ENCODE measurements at places on chromosomes 3 and 15.

DNA sequence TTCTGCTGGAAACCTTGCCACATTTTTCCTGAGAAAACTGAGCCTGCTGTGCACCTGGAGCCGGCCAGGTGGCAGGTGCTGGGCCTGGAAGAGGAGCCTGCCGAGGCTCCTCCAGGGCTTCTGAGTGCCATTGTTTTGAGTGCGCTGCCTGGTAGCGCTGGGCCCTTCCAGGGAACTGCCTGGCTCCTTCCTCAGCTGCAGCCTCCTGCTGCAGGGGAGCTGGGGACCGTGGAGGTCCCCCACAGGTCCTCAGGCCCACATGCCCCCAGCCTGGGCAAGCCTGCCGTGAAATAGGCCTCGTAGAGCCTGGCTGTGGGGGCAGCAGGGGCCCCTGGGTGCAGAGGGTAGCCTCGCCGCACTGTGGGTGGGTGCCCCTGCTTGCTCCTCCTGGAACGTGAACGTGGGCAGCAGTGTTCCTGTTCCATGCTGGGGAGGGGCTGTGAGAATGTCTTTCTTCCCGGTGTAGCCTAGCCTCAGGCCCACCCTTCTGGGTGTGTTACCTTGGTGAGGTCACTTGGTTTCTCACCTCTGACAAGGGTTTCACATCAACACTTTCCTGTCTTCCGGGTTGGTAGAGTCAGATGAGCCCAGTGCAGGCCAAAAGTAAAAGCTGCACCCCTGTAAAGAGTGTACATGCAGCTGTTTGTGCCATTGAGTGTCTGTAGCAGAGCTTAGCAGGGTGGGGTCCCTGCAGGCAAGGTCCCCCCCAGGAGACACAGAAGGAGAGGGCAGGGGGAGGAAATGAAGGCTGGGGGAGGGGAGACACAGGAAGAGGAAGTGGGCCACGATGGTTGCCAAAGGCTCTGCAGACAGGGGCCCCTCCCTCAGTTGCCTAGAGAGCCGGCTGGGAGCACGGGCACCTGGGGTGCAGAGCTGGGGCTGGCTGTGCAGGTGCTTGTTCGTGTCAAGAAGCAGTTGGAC is 34.5 kb downstream of the KLF13 start:
- no peak for DNase-seq

DNA sequence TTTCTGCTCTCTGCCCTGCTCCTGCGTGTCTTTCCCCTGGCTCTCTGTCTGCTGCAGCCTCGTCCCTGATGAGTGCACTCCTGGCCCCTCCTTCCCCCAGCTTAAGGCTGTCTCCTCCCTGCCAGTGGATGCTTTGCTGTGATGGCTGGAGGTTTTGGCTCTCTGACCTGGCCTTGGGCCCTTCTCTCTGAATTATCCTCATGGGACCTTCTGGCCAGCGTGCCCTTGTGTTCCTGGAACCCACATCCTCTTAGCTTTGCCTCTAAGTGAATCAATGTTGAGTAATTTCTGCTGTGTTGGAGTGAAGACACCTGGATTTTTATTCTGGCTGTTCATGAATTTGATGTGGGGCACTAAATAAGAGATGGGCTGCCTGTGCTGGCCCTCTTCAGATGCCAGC is 9.8 kb upstream of the TNFAIP8L3 start:
- DNase-seq, result peak; percentile 29

DNA sequence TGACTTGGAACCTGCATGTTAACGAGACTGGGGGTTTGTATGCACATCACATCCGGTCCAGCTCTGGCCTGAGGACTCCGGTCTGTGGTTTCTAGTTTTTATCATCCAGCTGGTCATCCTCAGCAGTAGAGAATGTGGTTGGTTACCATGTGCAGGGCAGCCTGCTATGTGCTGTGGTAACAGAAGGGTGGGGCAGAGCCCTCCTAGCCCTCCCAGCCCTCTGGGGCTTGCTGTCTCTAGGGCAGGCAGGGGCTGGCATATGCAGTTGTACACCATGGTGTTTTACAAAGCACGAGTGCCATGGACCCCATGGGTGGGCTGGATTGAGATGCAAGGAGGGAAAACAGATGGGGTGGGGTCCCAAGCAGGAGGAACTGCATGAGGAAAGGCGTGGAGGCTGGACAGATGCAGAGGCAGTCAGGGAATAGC is 70.2 kb downstream of the APBA2 start:
- no peak for DNase-seq

DNA sequence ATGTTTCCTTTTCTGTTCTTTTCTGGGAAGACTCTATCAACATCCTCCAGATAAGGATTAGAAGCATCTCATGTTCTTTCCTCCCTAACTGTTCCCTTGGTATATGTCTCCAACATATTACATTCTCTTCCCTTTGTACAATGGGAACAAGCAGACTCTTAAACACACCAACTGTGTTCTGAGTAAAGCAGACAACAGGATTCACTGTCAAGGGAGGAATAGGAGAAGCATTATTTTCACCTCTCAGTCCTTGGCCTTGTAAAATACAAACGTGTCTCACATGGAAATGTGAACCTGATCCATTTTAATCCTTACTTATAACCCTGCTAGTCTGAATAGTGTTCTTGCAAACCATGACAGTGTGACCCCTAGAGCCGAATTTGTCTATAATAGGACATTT is 19.6 kb downstream of the GYG1 start:
- DNase-seq, result no peak

GRCh38 chr3:170426240-170426797 is 7.7 kb downstream of the CLDN11 start:
- no peak for DNase-seq

GRCh38 chr3:146653978-146654377 is 48.8 kb upstream of the PLSCR5 start:
- no peak for DNase-seq

DNA sequence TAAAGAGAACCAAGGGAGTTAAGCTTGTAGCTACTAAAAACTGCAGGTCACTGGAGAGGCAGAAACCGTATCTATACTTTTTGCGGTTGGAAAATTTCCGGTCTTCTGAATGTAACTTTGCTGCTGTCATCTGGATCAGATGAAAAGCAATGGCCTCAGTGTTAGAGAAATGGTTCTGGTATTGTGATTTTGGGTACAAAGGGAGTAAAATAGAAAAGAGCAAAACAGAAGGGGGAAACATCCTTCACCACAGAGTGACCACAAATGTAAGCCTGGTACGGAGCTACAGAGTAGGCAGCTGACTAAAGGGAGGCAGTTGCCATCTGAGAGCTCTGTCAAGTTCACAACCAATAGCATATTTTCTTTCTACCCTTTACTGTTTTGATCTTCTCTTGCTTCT is 5.6 kb downstream of the CD96 start:
- DNase-seq, result no peak

DNA sequence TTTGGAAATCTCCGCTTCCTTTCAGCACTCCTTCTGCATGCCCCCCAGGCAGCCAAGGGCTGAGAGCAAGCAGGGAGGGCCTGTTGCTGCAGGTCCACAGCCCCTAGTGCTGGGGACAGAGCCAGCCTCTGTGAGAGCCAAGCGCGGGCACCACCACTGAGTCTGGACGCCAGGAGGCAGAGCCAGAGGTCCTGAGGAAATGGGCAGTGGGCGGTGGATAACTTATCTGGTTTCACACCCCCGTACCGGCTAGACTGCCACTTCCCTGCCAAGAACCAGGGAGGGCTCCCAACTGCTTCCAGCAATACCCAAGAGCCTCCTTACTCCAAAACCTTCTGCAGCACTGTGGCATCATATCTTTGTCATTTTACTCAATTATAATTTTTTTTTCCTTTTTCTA is 141.6 kb upstream of the IGF1R start:
- DNase-seq, result no peak

DNA sequence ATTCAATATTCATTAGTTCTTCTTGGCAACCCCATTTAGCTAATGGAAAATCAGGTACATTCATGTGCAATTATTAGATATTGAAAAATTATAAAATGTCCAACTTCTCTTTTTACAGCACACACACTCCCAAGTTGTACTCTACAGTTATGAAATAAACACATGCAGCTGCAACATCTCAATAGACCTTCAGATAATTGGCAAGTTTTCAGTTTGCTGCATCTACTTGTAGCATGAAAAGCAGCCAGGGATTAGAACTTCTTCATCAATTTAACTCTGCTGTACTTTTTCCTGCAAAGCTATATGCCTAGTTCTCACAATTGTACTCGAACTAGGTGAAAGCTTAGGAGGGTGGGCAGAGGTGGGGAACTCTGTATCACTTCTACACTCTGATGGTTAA is 46.6 kb upstream of the FHIT start:
- DNase-seq, result no peak

- no peak for DNase-seq
These were observed 298.0 kb upstream of the PROK2 start for GRCh38 chr3:72082776-72083462.

GRCh38 chr3:20104167-20104661 is 64.0 kb downstream of the KAT2B start:
- no peak for DNase-seq

GRCh38 chr3:30578479-30578878 is 27.9 kb upstream of the TGFBR2 start:
- DNase-seq, result no peak

- no peak for DNase-seq
These were observed 76.3 kb upstream of the CCDC39 start for GRCh38 chr3:180755556-180755955.

DNA sequence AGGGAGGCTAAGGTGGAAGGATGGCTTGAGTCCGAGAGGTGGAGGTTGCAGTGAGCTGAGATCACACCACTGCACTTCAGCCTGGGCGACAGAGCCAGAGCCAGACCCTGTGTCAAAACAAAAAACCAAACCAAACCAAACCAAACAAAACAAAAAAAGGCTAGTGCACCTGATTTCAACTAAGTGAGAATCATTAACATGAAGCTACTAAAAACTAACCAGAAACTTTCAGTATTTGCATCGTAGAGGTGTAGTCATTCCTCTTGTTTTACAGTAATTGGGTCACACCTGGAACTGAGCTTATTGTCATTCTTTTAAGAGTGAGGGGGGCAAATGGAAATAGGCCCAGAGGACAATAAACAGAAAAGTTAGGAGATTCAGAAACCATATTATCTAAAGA is 58.5 kb downstream of the ST6GAL1 start:
- DNase-seq, result no peak

DNA sequence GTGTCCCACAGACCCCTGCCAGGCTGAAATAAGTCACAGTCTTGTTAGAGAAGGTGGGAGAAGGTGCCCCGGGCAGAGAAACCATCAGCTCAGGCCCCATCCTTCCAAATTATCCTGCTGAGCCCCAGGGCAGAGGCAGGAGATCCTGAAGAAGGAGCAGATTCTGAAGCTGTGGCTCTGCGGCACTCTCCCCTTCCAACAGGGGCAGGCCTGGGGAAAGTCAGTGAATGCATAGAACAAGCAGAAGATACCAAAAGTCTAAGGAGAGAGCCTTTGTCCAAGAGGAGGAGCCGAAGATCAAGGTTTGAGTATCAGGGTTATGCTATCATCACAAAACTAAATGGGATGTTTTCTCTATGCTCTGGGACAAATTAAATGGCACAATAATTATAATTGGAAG is 249.3 kb downstream of the XXYLT1 start:
- no peak for DNase-seq

DNA sequence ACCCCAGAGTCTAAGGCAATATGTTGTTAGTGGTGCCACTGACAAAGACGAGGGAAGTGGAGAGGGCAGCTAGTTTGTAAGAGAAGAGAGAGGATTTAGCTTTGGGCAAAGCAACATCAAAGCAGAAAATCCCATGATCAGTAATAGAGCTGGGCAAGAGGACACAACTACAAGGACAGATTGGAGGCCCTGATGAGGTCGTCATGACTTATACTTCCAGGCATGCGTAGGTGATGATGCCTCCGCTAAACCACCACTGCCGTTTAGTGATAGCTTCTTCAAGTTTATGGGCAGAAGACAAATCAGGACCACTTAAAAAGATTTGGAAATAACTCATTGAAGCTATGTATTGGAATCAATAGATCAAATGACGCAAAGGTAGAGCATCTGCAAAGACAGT is 2.6 kb downstream of the HRG start:
- DNase-seq, result no peak

GRCh38 chr3:191499307-191500080 is 38.5 kb downstream of the PYDC2 start:
- DNase-seq, result peak; percentile 6

DNA sequence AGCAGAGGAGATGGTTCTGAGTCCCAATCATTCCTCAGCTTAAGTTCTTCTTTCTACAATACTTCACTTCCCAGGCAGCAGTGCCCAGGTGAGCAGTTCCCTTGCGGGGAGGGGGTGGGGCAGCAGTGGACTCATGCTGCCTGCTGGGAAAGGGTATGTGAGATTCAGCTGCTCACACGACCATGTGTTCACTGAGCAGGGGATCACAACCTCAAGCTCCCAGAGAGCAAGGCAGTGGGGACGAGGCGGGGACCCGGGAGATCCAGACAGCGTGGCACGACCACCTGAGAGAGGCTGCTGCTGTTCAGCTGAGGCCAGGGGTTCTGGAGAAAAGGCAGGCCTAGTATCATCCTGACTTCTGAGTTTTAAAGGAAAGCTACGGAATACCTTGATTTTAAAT is 166.6 kb downstream of the XXYLT1 start:
- DNase-seq, result no peak

GRCh38 chr3:63128380-63128779 is 149.7 kb upstream of the SYNPR start:
- DNase-seq, result no peak

GRCh38 chr3:54962200-54962599 is 34.3 kb upstream of the LRTM1 start:
- DNase-seq, result no peak

- no peak for DNase-seq
These were observed 180.4 kb upstream of the CTNNB1 start for GRCh38 chr3:41018855-41019254.

GRCh38 chr3:10292505-10293419 is at the start of gene GHRL:
GHRL (minus strand) TSS chr3:10292947; CDS start chr3:10290180, 2,767 bp downstream.
- DNase-seq, result no peak

GRCh38 chr15:78906316-78906620 is 33.6 kb downstream of the MORF4L1 start:
- DNase-seq, result no peak

GRCh38 chr15:68183616-68184315 is 21.4 kb downstream of the CALML4 start:
- no peak for DNase-seq

DNA sequence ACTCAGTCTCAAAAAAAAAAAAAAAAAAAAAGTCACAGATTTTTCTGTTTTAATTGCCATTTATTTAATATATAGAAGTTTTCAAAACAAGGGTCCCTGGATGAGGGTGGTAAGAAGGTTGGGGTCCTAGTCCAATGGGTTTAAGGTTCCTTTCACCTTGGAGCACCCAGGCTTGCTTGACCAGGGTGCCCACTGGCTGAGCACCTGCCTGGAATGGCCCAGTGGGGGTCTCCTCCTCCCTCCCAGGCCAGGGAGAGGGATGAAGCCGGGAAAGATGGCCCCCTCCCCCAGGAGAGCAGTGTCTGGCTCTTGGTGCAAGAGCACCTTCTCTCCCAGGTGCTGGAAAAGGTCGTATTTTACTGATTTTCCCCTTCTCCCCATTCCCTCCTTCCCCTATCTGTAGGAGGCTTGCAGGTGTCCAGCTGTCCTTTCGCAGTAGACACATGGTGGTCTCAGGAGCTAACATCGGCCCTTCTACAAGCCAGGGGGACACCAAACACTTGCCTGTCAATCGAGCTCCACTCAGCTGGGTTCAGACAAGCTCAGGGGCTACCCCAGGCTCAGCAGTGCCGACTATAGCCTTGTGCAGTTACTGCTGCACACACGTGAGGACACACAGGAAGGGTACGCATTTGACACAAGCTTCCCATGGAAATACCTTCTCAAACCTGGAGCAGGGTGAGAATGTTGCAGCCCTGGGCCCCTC is 112.3 kb upstream of the KLF13 start:
- no peak for DNase-seq
